ENCODE measurements at places on chromosomes 1 and 21. TPM values are rescaled to one million over a fixed set of nuclear protein-coding genes. Genes with fewer than 3 reads are reported as not detected.
A peak's percentile ranks its signal among the peaks of the same experiment; 100 is the strongest.

DNA sequence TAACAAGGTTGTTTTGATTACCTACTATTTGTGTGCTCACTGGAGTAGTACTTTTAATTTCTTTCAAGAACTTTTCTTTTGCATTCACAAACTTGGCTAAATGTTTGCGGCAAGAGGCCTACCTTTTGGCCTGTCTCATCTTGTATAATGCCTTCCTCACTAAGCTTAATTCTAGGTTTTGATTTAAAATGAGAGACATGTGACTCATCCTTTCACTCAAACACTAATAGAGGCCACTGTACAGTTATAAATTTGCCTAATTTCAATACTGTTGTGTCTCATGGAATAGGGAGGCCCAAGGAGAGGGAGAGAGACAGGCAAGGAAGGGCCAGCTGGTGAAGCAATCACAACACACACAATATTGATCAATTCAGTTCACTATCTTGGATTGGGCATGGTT is 66.1 kb downstream of the ZNF644 start:
- H3K4me1 ChIP-seq, result peaks cover 30% of the 10 kb centered on the region
- no peak for DNase-seq
- no peaks in the 10 kb centered on the region for H3K27me3 ChIP-seq
- H3K4me3 ChIP-seq, result no peak overlapping the region
- H3K36me3 ChIP-seq, result peaks cover 18% of the 10 kb centered on the region

The ERICH3 gene
- 0.22 TPM for total RNA-seq

DNA sequence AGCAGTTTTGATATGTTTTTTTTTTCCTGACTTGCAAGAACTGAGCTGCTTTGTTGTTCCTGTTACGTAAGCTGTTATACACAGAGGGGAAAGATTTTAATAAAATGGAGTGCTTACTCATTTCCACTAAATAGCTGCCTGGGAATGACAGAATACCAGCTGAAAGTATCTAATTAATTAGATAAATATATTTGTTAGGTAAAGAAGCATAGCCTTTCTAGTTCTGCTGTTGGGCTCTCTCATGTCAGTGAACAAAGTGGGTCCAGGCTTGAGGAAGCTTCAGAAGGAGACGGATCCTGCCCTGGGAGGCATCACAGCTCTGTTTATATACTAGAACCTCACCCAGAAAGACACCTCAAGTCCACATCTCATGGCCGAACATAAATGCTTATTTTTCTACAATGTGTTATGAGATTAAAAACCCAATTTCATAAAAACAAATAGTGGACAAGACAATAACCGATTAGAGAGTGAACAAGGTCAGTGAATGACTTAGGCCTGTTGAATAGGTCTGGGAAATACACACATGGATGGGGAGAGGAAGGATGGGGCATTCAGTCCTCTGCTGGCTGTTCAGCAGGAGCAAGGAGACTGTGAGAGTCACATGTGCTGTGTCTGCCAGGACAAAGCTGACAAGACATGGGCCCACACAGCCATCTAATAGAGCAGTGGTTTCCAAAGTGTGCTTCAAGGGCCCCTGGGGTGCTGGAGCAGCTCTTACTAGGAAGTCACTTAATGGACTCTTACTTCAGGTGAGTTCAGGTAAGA is 20.6 kb downstream of the TRAF5 start:
- no peaks in the 10 kb centered on the region for H3K4me1 ChIP-seq
- H3K27ac ChIP-seq, result no peak overlapping the region
- no peaks in the 10 kb centered on the region for H3K27me3 ChIP-seq
- H3K4me3 ChIP-seq, result no peak overlapping the region
- H3K36me3 ChIP-seq, result no peaks in the 10 kb centered on the region

The TSPAN2 gene
- total RNA-seq, result 0.84 TPM

The OR2T27 gene
- total RNA-seq, result not detected

DNA sequence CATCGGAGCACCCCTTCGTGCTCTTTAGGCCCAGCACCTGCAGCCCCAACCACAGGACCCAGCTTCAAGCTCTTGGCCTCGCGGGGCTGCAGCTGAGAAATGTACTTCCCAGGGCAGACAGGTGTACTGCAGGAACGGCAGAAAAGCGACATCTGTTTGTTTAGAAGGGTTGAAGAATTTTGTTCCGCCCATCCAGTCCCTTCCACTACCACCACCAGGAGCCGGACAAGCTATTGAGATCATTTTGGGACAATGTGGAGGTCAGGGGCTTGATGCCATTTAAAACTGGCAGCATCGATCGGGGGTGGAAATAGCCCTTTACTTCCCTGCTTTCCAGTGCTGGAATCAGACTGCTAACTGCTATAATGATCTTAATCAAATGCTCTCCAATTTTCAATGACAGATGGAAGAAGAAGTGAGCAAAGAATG is 1.7 kb downstream of the SERTAD4 start:
- peak overlapping the region; percentile 49 for H3K4me3 ChIP-seq
- DNase-seq, result no peak
- no peaks in the 10 kb centered on the region for H3K27me3 ChIP-seq
- no peaks in the 10 kb centered on the region for H3K36me3 ChIP-seq
- H3K27ac ChIP-seq, result peak overlapping the region; percentile 77

DNA sequence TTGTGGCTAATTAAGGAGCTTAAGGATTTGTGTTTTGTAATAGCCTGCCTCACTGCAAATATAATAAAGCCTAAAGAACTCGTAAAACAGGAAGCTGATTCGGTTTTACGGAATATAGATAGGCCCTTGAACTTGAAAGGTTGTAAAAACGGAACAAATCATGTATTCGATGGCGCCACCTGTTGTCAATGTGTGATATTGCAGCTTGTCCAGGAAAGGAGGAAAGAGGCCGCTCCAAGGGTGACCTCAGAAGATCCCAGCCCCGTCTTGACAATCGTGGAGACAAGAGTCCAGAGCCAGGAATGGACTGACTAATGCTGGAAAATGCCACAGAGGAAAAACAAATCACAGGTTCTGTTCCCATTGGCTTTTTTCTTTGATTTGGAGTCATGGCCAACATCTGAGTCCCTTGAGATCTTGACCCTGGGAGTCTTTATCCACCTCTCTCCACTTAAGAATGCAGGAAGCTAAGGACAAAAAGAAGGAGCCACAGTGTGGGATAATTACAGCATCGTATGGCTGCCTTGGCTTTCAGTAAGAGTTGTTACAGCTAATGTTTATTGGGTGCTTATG is 7.0 kb upstream of the IGSF21 start:
- peaks cover 12% of the 10 kb centered on the region for H3K27me3 ChIP-seq
- DNase-seq, result peak; percentile 69
- peaks cover 7% of the 10 kb centered on the region for H3K4me1 ChIP-seq

DNA sequence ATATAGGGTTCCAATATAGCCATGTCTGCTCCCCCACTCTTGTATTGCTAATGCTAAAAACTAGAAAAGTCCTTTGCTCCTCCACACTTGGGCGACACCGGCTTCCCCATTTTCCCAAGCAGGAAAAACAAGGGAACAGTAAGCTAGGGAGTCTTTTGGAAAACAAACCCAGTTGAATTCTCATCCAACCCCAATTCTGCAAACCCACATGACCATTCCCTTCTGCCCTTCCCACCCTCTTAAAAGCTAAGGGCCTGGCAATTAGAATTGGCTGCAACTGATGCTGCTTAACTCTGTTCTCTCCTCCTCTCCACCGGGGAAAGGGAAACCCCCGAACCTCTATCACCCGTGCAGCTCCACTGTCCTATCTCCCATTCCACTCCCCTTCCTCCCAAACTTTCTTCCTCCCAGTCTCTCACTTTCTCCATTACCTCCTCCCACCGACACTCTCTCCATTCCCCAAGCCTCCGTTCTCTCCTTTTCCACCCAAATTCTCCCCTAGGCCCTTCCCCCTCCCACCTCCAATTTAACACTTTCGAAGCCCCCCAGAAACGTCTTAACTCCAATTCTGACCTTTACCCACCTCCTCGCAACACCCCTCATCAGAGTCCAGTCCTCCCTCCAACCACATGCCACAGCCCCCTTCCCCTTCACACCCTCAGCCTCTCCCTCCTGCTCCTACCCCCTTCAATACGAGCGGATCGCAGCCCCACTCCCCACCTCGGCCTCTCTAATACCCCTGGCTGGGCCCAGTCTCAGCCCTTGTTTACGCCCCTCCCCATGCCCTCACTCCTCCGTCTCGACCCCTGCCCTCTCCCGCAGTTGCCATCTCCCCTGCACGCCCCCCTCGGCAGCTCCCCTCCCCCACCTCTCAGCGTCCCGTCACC is 701 bp downstream of the DEDD start:
- peaks cover 37% of the 10 kb centered on the region for H3K4me1 ChIP-seq
- peak overlapping the region; percentile 69 for H3K4me3 ChIP-seq
- H3K27ac ChIP-seq, result peak overlapping the region; percentile 93

All from tibial nerve (tissue), 4 donors.